ENCODE measurements at places on chromosomes 7 and 10.

DNA sequence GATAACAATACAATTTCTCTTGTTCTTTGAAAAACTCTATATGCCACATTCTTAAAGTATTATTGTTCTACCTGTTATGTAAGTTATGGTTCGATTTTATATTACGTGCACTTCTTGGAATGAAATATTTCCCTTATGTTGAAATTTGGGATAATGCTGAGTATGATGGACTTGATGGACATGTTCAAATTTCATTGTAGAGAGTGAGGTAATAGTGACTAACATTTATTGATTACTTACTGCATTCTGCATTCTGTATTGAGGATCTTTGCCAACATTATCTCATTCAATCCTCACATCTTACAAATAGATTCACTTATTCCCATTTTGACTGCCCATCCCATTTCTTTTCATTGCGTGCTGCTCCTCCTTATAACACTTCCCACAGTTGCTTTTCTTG, 119.7 kb upstream of the GLCCI1 start:
- DNase-seq: no peak

DNA sequence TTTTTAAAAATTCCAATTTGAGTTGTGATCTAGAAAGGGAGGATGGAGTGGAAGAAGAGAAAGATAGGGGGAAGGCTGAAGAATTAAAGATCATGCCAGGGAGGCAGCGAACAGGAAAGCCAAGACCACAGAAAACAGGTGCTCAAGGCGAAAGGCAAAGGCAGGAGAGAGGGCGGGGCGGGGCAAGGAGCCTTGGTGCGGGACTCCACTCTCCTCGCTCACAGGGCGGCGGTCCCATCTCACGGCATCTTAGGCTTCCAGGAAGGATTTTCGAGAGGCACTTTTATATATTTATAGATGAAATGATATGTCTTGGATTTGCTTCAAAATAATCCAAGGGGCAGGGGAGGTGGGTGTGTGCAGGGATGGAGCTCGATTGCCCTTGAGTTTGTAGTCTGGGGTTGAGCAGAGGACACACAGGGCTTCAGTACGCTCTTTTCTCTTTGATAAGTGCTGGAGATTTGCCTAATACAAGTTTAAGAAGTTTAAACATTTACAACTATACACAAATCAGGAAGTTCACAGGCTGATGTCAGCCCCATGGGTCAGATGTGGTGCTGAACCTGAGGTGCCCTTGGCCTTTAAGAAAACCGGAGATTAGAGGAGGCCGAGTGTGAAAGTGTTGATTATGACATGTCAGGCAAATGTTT, 161.1 kb downstream of the PRKAG2 start:
- no peak for DNase-seq

DNA sequence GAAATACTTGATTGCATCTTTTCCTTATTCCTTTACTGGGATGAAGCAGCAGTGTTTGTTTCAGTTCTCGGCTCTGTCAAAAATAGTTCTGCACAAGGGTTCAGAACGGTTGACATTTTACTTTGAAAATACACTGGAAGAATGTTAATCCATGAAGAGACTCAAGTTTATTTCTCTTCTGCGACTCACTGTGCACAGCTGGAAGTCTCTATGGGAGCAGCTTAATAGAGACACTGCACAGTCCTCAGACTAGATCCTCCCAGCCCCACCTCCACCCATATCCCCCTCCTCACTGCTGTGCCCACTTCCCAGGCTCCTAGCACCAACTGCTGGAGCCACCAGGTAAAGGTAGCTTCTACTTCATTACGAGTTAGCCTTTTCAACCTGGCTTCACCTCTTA, 517.8 kb downstream of the GRID1 start:
- no peak for DNase-seq

- DNase-seq: no peak
Observed at GRCh38 chr10:13062803-13063202, 37.2 kb upstream of the OPTN start.

- DNase-seq: no peak
Observed at GRCh38 chr7:95730493-95731280, 41.7 kb upstream of the DYNC1I1 start.

GRCh38 chr7:4715410-4715776, 33.3 kb downstream of the FOXK1 start:
- DNase-seq: no peak

GRCh38 chr7:115618676-115619075, 411.9 kb downstream of the TFEC start:
- DNase-seq: no peak

GRCh38 chr7:14936554-14936953, 34.0 kb upstream of the DGKB start:
- DNase-seq: no peak

DNA sequence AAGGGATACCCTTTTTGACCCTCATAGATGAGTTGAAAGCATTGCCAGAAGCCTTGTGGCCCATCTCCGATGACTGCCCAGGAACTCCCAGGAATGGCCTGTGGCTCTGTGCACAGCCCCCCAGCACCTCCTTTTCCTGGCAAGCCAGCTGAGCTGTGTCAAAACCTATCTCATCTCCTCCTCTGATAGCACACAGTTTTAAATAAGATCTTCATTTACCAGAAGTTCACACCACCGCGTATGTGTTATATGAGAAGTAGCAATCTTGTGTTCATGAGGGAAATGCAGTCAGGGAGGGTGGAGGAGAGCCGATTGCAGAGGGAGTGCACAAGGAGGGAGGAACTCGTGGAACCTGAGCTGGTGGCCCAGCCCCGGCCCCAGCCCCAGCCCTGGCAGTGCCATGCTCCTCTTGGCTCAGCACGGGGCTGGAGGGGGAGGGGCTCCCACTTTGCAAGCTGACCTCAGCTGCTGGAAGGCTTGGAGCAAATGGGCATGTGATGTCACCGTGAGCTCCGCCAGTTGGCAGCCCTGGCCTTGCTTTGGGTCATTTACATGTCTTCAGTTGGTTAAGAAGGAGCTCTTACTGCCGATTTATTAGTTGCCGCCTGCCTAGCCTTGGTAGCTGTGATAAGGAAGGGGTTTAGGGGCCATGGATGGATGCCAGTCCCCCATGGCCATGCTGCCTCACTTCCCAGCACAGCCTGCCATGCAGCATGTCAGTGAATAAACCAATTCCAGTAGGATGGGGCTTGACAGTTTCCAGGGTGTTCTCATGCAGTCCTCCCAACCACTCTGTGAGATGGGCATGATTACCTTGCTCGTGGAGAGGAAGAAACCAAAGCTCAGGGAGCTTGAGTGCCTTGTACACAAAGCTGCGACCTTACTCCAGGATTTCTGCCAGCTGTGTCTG, 20.0 kb downstream of the UNC5B start:
- no peak for DNase-seq

- no peak for DNase-seq
Observed at GRCh38 chr10:129199826-129200225, 267.2 kb upstream of the MGMT start.

DNA sequence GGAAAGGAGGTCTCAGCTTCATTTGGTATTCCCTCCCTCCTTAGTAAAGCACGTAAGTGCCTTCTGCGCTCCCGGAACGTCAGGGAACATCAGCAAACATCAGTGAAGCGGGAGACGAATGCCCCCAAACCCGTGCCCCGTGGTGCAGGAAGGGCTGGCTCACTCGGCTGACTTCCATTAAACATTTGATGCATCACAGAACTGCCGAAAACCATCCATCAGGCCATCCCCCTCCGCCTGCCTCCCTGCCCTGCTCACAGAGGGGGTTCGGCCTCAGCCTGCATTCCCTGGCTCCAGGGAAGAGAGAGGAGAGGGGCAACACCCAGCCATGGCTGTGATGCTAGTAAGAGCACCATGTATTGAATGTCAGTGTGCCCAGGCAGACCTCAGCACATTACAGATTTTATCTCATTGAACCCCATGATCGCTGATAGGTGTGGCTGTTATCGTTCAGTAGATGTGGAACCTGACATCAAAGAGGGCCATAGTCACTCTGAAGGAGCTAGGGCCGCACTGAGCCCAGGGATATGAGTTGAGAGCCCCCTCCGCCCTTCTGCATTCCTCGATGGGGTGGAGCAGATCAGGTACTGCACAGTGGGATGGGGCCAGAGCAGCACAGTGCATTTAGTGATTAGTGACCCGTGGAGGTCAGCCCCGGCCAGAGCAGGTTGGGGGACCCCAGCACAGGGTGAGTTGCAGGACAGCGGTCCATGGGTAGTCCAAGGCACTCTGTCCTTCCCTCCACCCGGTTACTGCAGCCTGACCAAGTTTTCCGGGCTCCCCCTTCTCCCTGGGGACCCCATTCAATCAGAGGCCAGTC, 146.4 kb downstream of the RPS24 start:
- no peak for DNase-seq

DNA sequence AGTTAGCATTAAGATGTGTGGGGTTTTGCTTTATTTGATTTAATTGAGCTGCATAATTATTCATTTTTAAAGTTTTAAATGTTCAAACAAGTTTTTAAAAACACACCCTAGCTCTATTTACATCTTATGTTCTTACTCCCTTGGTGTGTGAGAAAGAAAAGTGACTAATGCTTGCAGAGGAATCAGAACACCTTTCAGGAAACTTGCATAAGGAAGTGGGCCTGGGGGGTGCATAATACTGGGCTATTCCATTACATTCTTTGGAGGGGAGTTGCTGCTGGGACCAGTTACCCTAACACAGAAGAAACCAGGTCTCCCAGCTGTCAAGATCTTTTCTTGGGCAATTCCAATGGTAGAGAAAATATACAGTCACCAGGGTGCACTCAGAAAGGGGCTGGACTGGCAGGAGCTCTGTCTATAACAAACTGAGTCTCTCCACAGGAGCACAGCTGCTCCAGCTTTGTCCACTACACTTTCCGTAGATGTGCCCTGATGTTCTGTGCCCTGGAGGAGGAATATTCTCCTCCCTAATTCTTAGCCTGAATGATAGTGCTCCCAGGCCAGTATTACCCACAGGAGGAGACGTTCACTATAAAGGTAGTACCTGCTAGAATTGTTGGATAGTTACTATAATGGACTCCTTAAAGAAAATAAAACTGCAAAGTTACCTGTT, 304.2 kb downstream of the CDC14C start:
- no peak for DNase-seq

DNA sequence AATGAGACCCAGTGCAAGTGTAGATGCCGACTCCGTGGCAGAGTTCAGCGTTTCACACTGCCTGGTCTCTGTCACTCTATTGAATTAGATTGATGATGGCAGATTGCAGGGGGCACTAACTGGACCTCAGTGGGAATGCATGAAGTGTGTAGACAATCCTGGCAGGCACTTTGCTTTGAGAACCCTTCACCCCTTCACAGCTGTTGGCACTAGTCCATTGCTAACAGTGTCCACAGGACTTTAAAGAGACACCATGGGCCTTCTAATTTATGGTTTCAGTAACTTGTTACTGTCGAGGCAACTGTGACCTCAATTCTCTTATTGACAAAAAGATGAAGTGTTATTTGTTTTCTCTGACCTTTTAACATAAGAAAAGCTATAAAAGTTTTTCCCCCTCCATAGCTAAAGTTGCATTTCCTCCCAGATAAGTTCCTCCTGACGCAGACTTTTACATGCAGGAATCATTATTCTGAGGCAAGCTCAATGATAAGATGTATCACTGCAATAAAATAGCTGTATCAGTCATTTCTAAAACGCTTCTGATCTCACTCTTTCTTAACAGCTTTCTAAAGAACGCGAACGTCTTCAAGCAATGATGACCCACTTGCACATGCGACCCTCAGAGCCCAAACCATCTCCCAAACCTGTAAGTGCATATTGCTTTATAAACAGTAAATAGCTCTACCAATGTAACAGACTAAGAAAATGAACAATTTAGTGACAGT, 238.9 kb downstream of the FOXP2 start:
- no peak for DNase-seq

GRCh38 chr10:95573964-95574604, 12.9 kb upstream of the SORBS1 start:
- DNase-seq: no peak

DNA sequence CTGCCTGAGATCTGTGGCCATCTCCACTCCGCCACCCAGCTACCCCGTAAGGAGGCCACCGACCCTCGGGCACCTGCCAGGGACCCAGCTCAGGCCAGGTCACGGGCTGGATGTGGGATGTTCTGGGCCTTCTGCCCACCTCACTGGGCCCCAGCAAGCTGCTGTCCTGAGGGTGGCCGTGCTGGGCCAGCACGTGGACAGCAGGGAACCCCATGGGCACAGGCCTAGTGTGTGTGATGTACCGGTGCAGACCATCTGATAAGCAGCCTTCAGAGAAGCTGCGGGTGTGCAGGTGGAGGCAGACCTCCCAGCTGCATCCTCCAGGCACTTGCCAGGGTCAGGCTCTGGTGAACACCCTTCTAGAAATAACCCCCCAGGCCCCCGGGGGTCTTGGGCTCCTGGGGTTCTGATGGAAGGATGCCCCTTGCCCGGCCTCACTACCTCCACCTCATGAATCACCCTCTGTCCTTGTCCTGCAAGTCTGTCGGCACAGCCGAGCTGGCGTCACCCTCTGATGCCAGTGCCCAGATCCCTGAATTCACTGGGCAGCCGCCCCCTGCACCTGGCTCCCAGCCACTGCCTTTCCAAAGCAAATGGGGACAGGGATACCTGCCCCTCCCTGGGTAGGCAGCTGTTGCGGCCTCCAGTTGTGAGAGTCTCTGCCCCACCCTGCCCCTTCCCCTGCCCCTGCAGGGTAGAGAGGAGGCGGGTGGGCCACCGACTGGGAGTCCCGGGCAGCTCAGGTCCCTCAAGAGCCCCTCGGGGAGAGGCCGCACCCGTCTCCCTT, 139.8 kb downstream of the FAM53B start:
- no peak for DNase-seq

- no peak for DNase-seq
Observed at GRCh38 chr10:97584060-97584797, at the start of gene HOGA1. HOGA1 (plus strand) TSS chr10:97584389; CDS start chr10:97584704, 315 bp downstream.

- DNase-seq: no peak
Observed at GRCh38 chr7:151815419-151815818, 61.5 kb downstream of the PRKAG2 start.

DNA sequence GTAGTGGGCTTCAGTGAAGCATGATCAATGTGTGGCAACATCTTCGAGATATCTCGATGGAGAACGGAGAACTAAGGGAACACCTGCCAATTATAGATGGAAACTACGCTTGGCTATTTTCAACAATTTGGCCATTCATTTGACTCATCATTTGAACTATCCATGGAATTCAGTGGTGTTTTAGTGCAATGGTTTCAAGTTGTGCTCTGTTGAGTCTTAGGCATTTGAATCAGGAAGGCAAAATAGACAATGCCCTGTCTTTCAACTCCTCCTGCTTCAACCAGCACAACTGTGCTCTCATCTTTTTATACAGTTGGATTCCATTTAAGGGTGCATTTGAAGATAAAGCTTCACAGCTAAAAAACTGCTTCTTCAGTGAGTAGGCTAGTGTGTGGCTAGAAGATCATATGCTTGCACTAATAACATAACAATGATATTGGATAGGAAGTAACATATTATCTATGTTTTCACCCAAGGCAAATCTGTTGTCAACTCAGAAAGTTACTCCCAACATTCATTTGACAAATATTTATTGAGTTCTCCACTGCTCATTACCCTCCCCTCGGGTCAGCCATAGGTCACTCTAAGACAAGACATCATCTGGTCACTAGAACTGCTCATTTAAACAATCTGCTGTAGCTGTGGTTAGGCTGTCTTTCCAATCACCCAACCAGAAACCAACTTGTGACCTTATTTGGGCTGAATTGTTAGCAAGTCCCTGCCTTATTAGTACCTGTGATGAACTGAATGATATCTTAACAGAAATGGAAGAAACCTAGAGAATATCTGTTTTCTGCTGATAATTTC, 314.1 kb upstream of the SP4 start:
- no peak for DNase-seq
